ENCODE measurements at places on chromosomes 6 and 20. TPM values are rescaled to one million over a fixed set of nuclear protein-coding genes. Genes with fewer than 3 reads are reported as not detected.

Gene TMEM151B
- not detected for total RNA-seq

Gene C6orf15
- not detected for total RNA-seq

Gene EEF1A2
- 0.88 TPM for total RNA-seq

Gene MYBL2
- total RNA-seq = 0.94 TPM

Gene CST2
- total RNA-seq = not detected

Gene CST4
- total RNA-seq = not detected

Gene C20orf202
- total RNA-seq = not detected

Gene ANKRD60
- not detected for total RNA-seq

Gene SLC32A1
- total RNA-seq = not detected
